AML-193 (cell line): ENCODE measurements at places on chromosomes 1 and 21.

DNA sequence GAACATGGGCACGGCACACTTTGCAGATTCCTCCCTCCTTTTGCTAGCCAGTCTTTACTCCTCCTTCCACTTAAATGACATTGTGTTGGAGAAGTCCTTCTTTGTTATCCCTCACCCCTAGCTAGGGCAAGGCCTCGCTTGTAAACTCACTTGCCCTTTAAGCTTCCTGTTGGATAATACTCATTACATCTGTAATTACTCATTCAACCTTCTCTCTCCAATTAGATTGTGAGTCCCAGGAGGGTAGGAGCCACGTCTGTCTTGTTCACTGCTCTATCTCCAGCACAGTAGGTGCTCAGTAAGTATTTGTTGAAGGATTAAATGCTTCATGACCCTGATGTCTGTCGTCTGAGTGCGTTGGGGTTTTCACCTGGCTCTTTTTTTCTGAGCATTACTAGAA lies 98.7 kb upstream of the USP24 start:
- DNase-seq, result no peak

GRCh38 chr21:42763581-42764442 lies 110.4 kb downstream of the PDE9A start:
- DNase-seq, result peak; percentile 52

GRCh38 chr1:181023265-181024057 lies 791 bp upstream of the STX6 start:
- DNase-seq, result no peak

GRCh38 chr1:225228871-225229303 lies 199.0 kb downstream of the LBR start:
- DNase-seq, result no peak

- DNase-seq, result no peak
Observed at GRCh38 chr1:20153000-20153418, 13.9 kb downstream of the PLA2G2F start.

GRCh38 chr1:10779201-10779600 lies 17.2 kb downstream of the CASZ1 start:
- no peak for DNase-seq

DNA sequence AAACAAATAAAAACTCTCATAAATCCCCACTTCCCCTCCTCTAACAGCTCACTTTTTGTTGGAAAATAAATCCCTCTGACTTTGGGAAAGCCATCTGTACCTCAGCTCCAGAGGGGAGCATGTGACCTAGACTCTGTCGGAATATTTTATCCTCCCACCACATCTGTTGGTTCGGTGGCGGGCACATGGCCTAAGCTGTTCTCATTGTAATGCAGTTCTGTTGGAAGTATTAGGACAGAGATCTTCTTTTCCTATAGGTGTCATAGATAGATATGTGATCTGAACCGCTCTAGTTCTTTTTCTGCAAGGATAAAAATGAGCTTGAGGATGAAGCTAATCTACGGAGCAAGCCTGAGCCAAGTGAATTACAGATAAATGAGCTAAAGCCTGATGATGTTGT lies 50.5 kb upstream of the EPS8L3 start:
- DNase-seq, result no peak

- no peak for DNase-seq
Observed at GRCh38 chr21:45800339-45801080, 157.0 kb downstream of the PCBP3 start.

DNA sequence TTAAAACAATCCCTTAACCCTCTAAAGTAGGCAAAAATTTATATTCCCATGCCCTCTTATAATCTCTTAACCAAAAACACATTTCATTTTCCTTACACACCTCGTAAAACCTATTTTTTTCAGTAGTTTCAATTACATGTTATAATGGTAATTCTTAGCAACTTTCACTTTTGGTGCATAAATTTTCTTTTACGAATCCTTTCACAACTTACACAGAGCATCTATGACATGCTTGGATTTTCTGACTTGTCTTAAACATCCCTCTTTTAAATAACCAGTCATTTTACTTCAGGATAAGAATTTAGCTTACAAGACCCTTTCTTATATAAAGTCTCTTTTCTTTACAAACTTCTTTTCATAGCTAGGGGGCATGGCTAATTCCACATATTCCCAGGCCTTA lies 8.9 kb upstream of the MRPL55 start:
- DNase-seq, result no peak

- no peak for DNase-seq
Observed at GRCh38 chr1:205147191-205147835, 25.5 kb upstream of the RBBP5 start.

DNA sequence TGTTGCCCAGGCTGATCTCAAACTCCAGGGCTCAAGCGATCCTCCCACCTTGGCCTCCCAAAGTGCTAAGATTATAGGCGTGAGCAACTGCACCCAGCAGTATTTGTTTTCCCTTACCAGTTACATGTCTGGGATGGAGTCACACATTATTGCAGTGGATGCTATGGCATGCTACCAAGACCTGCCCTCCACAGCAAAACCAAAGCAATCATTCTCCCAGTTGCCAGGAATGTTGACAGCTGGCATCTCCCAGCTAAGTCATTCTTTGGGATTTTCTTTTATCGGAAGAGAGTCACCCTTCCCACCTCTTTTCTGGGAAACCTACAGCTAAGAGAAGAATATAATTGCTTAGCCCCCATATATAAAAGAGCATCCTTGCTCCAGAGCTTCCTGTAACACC lies 49.4 kb upstream of the RGS7 start:
- DNase-seq, result no peak

DNA sequence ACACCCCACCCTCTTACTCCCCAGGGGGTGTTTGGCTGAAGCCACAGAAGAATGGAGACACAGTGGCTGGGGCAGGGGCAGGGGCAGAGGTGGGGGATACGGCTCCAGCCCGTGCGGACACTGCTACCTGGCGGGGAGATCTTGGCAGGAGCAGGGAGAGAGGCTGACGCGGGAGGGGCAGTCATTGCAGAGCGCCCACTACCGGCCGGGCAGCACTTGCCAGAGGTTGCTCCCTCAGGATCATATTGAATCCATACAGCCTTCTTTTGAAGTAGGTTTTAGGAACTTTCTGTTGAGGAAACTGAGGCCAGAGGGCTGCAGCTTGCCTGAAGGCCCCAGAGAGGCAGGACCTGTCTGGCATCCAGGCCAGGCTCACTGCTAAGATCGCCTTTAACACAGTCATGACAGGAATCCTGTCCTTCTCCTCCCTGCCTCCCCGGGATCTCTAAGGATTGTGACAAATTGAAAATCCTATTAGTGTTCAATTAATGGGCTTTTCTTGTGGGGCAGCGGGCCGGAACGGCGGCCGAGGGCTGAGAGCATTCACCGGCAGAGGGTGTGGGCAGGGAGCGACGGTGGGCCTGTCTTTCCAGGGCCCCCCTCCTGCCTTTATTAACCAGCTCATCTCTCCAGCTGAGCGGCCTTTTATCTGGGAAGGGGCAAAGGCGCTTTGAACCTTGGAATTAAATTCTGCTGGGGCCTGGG lies 65.5 kb upstream of the WNT4 start:
- no peak for DNase-seq

GRCh38 chr21:25243808-25244207 lies 363.5 kb downstream of the MRPL39 start:
- no peak for DNase-seq

DNA sequence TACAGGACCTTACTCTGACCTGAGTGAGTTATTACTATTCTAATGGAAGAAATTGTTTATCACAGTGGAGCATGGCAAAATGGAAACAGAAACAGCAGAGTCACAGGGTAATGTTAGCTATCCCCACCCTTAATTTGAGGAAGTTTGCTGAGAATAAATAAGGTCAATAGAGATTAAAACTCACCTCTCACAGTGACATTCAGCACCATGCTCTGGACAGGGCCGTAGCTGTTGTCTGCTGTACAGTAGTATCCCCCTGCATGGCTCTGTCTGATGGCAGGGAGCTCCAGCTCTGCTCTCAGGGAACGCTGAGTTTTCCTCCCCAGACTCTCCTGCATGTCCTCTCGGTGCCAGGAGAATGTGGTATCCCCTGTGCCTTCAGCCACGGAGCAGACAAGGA lies 11.9 kb downstream of the FCRL4 start:
- DNase-seq, result no peak

- DNase-seq, result no peak
Observed at GRCh38 chr1:91777630-91778300, 108.2 kb downstream of the TGFBR3 start.

GRCh38 chr1:219880765-219881457 lies 47.4 kb downstream of the SLC30A10 start:
- DNase-seq, result no peak

DNA sequence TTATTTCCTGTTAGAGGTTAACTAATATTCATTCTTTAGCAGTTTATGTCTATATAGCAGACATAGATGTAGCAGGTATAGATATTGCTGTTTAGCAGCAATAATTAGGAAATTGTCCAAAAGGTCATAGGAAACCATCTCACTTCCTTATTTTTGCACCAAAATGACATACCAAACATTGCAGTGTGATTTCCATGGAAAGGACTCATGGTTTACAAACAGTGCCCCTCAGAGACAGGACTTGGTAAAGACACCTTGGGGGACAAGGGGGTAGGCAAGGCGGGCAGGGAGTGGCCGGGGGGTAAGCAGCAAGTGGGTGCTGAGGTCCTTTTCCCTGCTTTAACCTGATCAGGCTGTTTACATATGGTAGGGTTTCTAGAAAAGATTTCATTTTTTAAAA lies 30.5 kb downstream of the BATF3 start:
- peak; percentile 72 for DNase-seq

DNA sequence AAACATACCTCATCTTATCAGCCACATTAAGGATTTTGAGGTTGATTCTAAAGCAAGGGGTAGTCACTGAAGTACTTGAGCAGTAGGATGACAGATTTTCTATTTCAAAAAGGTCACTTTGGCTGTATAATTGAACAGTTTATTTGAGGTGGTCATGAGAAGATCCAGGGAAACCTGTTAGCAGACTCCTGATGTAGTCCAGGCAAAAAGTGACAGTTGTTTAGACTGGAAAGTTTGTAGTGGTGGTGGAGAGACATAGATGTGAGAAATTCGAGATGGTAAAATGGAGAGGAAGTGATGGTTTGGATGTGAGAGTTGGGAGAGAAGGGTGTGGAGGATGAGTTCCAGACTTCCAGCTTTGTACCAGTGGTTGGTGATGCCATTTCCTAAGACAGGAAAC lies 7.5 kb downstream of the FAM163A start:
- DNase-seq, result no peak

GRCh38 chr1:51264451-51264850 lies 28.4 kb downstream of the RNF11 start:
- no peak for DNase-seq

DNA sequence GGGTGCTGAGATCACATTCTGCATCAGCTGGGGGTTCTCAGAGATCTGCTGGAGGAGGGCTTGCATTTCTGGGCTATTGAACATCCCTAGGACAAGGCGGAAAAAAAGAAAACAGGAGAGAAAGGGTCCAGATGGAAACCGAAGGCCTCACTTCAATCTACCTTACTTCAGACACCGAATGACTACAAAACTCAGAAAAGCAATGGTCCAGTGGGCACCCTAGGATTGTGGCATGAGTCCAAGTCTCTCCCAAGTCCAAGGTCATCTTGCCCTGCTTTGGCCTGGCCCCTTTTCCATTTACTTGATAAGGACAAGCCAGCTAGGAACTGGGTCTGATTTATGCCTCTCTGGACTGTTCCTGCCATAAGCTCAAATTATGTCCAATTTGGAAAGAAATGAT lies 10.8 kb downstream of the UBQLN4 start:
- no peak for DNase-seq

- no peak for DNase-seq
Observed at GRCh38 chr1:61607448-61607847, 117.5 kb downstream of the TM2D1 start.

- DNase-seq, result no peak
Observed at GRCh38 chr1:63643926-63644325, 50.7 kb downstream of the PGM1 start.

GRCh38 chr21:45923146-45923545 lies 58.4 kb upstream of the COL6A1 start:
- DNase-seq, result peak; percentile 2

DNA sequence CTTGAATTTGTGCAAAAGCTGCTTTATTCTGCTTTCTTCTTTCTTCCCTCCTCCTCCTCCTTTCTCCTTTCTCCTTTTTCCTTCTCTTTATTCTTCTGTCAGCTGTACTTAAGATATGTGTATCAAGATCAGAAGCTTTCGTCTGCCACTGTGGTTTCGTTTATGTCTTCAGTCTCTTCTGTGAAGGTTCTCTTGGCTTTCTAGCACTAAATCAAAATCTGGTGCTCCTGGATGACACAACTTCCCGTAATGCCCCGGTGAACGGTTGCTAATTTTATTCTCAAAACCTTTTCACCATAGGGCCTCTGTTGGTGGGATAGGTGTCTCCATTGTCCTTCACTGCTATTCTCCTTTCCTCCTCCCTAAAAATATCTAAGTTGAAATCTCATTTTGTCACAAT lies 5.0 kb downstream of the ATF6 start:
- no peak for DNase-seq

DNA sequence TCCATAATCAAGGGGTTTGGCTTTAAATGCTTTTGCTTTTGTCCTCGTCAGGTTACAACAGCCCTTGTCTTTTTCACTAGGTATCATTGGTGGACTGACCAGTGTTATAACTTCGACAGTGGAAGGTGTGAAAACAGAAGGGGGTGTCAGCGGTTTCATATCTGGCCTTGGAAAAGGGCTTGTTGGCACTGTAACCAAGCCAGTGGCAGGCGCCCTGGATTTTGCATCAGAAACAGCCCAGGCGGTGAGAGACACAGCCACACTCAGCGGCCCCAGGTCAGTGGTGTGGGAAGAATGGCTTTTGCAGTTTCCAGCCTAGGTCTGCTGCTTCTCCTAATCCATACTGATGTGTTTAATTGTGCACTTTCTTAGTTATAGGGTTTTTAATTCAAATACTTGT lies 157.9 kb downstream of the DHRS3 start:
- no peak for DNase-seq

DNA sequence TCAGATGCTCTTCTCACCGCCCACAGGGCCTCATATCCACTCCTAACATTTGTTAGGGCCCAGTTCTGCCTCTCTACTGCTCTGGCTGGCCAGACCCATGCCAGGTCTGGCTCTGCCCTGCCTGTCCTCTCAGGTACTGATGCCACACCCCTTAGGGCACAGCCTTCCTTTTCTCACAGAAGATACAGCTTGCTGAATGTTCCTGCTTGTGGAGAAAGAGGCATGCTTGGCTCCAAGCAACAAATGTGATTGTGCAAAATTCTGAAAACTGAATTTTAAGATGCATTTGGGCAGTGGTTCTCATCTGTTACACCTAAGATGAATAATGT lies 178.1 kb downstream of the TGFBR3 start:
- no peak for DNase-seq
